ENCODE measurements at places on chromosomes 7 and 10.
A peak's percentile ranks its signal among the peaks of the same experiment; 100 is the strongest.

DNA sequence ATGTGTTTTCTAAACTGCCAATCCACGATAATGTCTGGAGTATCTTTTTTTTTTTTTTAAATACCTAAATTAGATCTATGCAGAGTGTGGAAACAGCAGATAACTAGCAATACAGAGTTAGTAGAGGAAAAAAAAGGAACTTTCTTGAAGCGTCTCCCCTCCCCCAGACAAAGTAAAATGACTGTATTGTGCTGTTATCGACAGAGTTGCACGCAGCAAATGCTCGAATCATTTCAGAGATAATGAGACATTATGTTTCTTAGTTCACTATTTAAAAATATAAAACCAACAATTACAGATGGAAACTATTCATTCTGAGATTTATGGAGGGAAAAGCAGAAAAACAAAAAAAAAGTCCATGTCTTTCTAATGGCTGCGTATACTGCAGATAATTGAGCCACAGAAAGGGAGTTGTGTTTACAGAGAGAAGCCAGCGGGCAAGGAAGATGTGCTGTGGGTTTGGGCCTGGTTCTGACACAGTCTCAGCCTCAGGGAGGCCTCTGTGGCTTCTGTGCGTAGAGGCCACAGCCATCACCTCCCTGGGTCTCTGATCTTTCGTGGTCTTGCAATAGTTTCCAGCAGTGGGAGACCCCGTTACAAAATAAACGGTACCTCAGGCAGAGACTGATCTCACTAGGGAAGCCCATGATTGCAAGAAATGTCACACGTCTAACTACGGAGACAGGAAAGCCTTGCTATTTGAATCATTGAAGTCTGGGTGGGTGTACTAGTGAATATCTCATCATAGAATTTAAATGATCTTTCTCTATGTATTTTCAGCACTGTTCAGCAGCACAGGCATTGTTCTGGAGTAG lies 19.1 kb upstream of the KLF6 start:
- peak; percentile 65 for DNase-seq

DNA sequence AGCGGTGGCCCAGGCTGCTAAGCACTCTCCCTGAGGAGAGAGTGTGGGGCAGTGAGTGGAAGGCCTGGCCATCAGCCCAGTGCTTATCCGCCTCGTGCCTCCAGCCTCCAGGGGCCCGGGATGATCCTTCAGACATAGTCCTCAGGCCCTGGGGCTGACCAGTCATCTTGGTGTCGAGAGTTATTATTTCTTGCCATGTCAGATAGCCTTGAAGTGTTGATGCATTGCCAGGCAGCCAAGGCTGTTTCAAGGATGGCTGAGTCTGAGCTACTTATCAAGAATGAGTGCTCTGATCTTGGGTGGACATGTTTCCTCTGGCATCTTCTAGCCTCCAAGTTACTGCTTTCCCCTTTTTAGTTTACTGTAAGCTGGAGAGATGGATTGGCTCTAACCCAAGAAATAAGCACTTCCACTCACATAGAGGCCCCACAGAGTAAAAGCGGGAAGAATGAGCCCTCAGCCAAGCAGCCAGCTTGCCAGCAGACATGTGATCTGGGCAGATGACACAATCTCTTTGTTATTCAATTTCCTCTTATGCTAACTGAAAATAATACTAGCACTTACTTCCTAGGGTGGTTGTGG lies 136.5 kb upstream of the NAMPT start:
- DNase-seq: peak; percentile 89

DNA sequence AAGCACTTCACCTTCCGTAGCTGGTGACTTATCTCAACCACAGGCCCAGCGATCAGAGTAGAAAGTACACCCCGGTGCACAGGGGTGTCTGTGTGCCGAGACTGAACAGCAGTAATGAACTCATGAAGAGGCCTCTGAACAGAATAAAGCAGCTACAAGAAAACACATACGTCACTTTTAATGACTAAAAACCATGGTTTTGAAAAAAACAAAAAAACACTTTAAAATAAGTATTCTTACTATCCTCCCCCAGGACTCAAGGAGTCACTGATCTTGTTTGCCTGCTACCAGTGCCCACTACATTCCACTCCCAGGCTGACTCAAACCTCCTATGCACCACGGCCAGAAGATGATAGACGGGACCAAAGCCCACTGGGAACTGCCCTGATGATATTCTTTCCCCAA lies 53.8 kb downstream of the NCAPG2 start:
- no peak for DNase-seq

GRCh38 chr10:87560495-87561129 lies 55.9 kb downstream of the MINPP1 start:
- no peak for DNase-seq

- no peak for DNase-seq
Measured at GRCh38 chr7:1662767-1663166, 7.3 kb upstream of the ELFN1 start.

DNA sequence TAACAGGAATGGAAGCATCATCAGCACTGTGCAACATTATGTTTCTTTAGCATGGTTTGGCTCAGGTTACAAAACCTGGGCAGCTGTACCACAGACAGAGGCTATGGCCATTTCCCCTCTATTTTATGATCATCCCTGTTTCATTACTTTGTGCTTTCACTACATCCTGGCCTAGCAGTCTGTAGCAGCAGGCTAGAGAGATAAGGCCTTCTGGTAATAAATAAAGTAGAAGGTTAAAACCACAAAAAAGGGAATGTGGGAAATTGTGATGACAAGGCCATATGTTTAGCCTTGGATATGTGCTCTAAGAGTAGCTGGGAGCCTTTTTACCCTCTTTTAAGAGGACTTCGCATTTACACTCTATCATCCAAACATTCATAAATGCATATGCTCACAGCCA lies 266.2 kb upstream of the PHF14 start:
- no peak for DNase-seq

DNA sequence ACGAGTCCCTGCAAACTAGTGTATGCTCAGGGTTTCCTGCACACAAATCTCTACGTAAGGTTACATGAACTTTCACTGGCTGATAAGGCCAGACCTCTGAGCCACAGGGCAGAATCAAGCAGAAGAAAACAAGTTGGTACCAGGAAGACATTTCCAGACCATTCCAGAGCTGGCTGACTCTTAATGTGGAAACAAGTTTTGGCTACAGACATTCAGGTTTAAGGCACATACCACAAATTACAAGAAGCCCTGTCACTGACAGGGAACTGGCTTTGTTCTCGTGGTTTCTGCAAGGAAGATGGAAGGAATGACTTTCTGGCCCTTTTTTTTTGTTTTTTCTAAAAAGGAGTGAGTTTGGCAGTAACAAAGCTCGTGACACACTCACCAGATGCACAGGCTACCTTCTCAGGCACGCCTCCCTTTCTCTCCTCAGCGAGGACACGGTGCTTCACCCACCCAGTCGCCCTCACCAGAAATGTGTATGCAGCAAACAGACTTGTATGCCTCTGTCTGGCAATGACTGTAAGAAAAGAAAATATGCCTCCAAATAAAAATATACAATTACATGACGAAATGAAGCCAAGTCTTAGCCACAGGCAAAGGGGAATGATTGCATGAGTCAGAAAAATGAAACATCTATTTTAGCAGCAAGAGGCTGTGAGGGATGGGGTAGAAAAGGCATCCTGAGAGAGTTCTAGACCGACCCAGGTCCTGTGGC lies 22.6 kb downstream of the PLAC9 start:
- no peak for DNase-seq

GRCh38 chr7:128725531-128725930 lies 13.6 kb upstream of the CALU start:
- no peak for DNase-seq

DNA sequence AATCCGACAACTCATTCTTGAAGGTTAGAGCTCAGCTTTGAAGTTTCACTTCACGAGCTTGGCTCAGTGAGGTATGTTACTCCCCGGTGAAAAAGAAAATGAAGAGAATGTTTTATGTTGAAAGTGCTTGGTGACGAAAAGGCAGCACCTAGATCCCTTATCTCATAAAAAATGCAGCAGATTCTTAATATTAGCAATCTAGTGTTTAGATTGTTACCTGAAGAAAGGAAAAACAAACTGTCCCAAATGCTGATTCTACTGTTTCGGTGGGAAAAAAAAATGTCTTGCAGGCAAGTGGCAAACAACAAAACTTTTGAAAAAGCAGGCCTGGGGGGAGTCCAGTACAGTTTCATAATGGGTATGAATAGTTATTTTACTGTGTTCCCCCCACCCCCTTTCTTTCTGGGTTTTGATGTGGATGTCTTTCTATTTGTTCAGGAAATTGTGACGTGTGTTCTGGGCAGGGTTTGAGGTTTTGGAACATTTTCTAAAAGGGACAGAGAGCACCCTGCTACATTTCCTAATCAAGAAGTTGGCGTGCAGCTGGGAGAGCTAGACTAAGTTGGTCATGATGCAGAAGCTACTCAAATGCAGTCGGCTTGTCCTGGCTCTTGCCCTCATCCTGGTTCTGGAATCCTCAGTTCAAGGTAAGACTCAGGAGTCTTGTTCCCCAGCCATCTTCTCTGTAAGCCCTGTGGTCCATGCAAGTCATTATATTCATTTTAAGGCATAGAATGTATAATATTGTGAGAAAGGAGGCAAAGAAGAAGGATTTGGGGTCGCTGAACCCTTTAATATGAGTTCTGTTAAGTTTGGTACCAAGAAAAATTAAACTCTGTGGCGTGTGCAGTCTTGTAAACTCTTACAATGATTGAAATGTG lies at the start of gene SRGN:
TSS of gene SRGN (plus strand) at position 514 of the 881 bp plus-strand sequence. CDS start at position 569, 55 bp downstream.
- no peak for DNase-seq

- no peak for DNase-seq
Measured at GRCh38 chr7:39459636-39460035, 106.6 kb upstream of the YAE1 start.

- DNase-seq: no peak
Measured at GRCh38 chr7:132162556-132163144, 413.6 kb downstream of the PLXNA4 start.

- DNase-seq: no peak
Measured at GRCh38 chr7:78140109-78140508, 341.5 kb downstream of the PHTF2 start.

GRCh38 chr7:25059576-25059975 lies 65.5 kb downstream of the CYCS start:
- DNase-seq: no peak

- no peak for DNase-seq
Measured at GRCh38 chr10:77175631-77176222, 461.9 kb downstream of the KCNMA1 start.

DNA sequence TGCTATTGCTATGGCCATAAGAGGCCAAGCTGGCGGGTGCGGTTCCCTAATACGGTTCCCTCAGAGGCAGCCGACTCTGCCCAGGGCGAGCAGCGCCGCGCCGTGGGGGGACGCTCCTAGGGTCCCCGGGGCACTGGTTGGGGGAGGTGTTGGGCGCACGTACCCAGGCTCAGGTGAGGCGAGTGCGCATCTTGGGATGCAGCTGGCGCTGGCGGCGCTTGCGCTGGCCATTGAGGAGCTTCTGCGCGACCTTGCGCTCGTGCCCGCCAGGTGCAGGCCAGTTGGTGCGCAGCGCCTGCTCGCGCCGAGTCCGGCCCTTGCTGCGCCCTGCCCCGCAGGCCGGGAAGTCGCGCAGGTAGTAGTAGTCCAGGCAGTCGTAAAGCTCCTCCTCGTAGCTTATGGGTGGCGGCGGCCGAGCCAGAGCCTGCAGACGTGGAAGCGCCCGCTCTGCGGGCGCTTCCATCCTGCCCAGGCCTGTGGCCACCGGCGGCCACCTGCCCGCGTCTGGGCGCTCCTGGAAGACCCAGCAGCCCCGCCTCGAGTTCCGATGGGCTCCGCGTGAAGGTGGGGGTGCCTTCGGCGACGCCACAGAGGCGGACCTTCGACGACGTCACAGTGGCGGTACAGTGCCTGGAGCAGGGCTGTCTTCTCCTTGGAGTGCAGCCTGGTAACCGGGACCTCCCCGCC lies at the start of gene NUPR2:
TSS of gene NUPR2 (minus strand) at position 566 of the 687 bp plus-strand sequence. CDS start at position 463, 103 bp downstream.
- DNase-seq: peak; percentile 84

- DNase-seq: no peak
Measured at GRCh38 chr7:104933521-104933988, 80.5 kb upstream of the KMT2E start.

DNA sequence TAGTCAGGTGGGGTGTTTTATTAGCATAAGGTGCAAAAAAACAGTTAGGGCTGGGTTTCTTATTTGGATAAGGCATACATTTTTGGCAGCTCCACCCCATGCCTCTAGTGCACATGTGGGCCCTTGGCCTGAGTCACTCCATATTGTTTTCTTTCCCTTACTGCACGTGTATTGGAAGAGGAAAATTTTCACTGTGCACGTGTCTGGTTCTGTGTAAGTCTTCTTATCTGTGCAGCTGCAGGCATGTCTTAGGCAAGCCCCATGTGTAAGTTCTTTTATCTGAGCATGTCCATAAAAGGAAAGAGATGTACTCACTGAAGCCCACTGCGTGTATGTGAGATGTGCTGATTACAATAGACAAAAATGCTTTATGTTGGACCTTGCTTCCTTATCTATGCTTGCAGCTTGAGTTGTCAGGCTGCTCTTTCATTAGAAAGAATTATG lies 540.3 kb upstream of the IGFBP3 start:
- no peak for DNase-seq

DNA sequence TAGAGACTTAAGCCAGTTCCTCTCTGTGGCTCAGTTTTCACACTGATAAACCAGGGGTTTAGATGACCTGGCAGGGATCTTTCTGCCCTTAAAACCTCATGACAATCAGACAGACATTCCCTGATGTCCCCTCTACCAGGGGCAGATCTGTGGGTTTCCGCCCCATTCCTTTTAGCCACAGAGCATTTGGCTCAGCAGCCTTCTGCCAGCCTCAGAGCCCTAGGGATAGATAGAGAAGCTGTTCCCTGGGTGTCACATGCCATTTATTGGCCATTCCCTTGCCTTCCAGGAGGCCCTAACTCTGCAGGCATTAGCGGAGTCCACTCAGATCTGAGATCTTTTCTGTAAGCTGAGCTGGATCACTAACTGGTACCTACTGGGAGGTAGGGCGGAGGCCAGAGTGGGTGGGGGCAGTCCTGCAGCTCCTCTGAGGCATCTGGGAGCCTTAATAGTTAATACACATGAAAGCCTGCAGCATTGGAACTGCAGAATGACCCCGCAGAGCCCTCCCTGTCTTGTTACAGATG lies 101.5 kb downstream of the ZMIZ1 start:
- DNase-seq: no peak

GRCh38 chr7:133755901-133756300 lies 371.2 kb upstream of the LRGUK start:
- DNase-seq: no peak

DNA sequence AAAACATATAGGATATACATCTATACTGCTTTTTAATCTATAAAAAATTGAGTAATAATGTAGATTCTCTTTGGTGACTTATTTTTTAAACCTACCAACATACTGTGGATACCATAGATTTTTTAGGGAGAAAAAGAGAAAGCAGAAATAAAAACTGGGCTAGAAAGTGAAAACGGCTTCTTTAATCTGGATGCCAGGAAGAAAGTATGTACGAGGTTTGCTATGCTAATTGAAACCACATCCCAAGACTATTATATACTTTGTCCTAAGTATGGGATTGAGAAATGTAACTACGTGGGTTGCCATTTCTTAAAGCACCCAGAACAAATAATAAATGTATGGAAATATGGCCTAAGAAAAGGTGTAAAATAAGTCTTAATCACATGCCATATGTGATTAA lies 129.0 kb upstream of the NFE2L3 start:
- DNase-seq: no peak

All from DMS53 (cell line).